ENCODE measurements at places on chromosomes 12 and 14. TPM values are rescaled to one million over a fixed set of nuclear protein-coding genes. Genes with fewer than 3 reads are reported as not detected.

- DNase-seq = no peak
Observed at GRCh38 chr12:71440345-71440762, 756 bp downstream of the LGR5 start.

GRCh38 chr12:19484738-19485137, 45.4 kb downstream of the AEBP2 start:
- DNase-seq = no peak

- DNase-seq = no peak
Observed at GRCh38 chr12:115574826-115575225, 702.7 kb downstream of the MED13L start.

BEST3 gene
- not detected for polyA plus RNA-seq

RD3L gene
- polyA plus RNA-seq = 0.49 TPM

KIF26A gene
- 19.5 TPM for polyA plus RNA-seq

KRT83 gene
- polyA plus RNA-seq = not detected

All from cardiac muscle cell (in vitro differentiated cells and primary cell).